ENCODE measurements at places on chromosomes 13 and 19.

GRCh38 chr19:13240312-13241022, 90.3 kb downstream of the IER2 start:
- no peak for DNase-seq

- no peak for DNase-seq
Observed at GRCh38 chr19:54677217-54677616, 14.4 kb downstream of the LILRB4 start.

DNA sequence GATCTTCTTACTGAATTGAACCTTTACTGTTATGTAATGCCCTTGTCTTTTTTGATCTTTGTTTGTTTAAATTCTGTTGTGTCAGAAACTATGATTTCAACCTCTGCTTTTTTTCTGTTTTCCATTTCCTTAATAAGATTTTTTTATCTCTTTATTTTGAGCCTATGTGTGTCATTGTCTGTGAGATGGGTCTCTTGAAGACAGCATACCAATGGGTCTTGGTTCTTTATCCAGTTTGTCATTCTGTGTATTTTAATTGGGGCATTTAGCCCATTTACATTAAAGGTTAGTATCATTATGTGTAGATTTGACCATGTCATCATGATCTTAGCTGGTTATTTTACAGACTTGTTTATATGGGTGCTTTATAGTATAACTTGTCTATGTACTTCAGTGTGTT, 1803.3 kb downstream of the SLITRK5 start:
- DNase-seq: no peak

GRCh38 chr19:28940751-28941500, 272.0 kb downstream of the UQCRFS1 start:
- no peak for DNase-seq

GRCh38 chr13:76009267-76009890, 373.2 kb downstream of the LMO7 start:
- DNase-seq: no peak

GRCh38 chr19:13742756-13743155, 21.6 kb upstream of the MRI1 start:
- DNase-seq: no peak

DNA sequence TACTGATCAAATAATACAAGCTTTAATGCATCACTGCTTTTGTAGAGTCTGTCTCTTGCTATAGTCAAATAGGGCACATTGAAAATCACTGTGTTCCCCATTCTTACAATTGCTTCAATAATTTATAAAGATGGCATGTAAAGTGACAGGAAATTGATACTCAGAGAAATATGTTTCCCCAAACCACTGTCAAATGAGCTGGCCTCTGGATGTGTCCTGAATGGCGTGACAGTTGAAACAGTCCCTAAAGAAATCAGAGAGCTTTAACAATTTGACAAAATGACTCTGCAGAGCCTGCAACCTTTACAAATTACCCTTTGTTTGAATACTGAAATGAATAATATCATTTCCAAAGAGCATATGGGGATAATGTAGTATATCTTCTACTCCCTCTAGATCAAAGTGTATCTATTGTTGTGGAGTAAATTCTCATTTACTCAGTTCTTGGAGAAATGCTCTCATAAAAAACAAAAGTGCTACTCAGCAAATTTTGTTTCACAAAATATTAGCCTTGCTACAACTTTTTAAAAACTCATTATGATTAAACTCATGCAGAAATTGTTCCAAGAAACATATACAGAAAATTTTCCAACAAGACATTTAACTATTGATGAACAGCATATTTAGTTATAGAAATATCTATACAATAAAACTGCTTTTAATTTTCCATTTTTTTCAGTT, 763.2 kb upstream of the SPRY2 start:
- DNase-seq: no peak

- DNase-seq: peak; percentile 27
Observed at GRCh38 chr13:51550151-51550550, 34.1 kb upstream of the WDFY2 start.

GRCh38 chr19:27868007-27868406, 1344.9 kb downstream of the UQCRFS1 start:
- no peak for DNase-seq

GRCh38 chr19:57815247-57816075, 748 bp upstream of the ZNF552 start:
- no peak for DNase-seq

- no peak for DNase-seq
Observed at GRCh38 chr13:77530875-77531274, 4.6 kb upstream of the SCEL start.

DNA sequence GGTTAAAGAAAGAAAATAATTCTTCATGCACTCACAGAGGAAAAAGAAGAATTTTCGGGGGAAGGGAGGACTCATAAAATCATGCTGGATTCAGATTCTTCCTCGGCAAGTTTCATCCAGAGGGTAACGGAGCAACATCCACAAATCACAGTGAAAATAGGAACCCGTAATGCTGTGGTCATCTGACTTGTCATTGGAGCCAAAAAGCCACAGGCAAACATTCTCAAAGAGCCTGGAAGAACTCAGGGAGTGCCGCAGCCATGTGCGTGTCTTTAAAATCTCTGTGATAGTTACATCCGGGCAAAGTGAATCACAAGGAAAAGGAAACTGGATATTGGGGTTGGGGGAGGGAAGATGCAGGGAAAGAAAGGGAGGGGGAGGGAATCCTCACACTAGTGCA, 33.0 kb upstream of the VSTM2B start:
- DNase-seq: no peak

GRCh38 chr19:50252111-50252886, 48.9 kb downstream of the MYH14 start:
- no peak for DNase-seq

GRCh38 chr13:50421473-50422130, 406.4 kb downstream of the KCNRG start:
- no peak for DNase-seq

DNA sequence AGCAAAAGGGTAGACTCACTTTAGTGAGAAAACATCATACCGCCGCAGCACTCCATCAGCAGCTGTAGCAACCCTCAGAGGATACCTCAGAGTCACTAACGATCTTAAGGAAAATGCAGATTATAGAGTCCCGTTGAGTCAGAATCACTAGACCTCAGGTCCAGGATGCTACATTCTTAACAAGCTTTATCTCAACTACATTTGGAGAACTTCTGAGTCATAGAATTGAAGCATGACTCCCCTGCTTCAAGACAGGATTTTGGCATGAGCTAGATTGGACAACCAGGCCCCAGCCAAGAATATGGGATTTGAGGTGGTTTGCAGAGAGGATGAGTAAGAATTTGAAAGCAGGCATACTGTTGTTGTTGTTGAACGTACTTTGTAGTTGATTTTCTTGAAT, 118.9 kb upstream of the UBL3 start:
- no peak for DNase-seq

- no peak for DNase-seq
Observed at GRCh38 chr13:113882716-113883115, 18.8 kb upstream of the GAS6 start.

GRCh38 chr13:104253063-104253680, 1187.0 kb upstream of the SLC10A2 start:
- no peak for DNase-seq

- peak; percentile 63 for DNase-seq
Observed at GRCh38 chr13:96999091-96999490, 4.8 kb upstream of the OXGR1 start.

GRCh38 chr13:35163674-35164073, 221.6 kb downstream of the NBEA start:
- no peak for DNase-seq

GRCh38 chr13:33758113-33758512, 59.8 kb upstream of the RFC3 start:
- DNase-seq: no peak

DNA sequence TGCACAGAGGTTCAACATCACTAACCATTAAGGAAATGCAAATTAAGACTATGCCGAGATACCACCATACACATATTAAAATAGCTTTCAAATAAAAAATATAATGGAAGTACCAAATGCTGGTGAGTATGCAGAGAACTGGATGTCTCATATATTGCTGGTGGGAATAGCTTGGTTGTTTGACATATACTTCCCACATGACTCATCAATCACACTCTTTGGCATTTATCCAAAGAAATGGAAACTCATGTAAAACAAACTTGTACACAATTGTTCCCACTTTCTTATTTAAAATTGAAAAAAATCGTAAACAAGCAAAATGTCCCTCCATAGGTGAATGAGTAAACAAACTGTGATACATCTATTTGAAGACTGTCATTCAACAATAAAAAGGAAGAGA, 982.6 kb upstream of the ATXN8OS start:
- no peak for DNase-seq

DNA sequence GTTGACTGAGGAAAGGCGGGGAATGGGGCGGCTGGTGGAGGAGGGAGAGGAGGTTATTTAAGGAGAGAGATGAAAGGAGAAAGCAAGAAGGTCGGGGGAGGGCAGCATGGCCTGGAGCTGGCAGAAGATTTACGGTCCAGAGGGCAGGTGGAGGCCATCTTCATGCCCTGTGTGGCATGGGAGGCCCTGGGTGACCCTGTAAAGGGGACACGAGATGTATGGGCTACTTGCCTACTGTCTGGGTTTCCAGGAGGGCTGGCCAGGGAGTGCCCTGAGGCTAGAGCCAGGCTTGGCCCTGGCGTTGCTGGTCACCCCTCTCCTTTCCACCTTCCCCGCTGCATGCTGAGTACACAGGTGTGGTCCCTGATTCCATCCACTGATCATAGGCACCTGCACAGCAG, 6.1 kb downstream of the WTIP start:
- no peak for DNase-seq

GRCh38 chr13:113789167-113789566, 30.1 kb downstream of the TMEM255B start:
- DNase-seq: no peak

- peak; percentile 76 for DNase-seq
Observed at GRCh38 chr19:35977446-35978222, 17.4 kb upstream of the SDHAF1 start.

GRCh38 chr13:73367886-73368285, 309.1 kb downstream of the KLF5 start:
- DNase-seq: no peak

- peak; percentile 82 for DNase-seq
Observed at GRCh38 chr19:8615813-8616596, 5.5 kb upstream of the ADAMTS10 start.

- no peak for DNase-seq
Observed at GRCh38 chr19:35073941-35074340, 32.4 kb downstream of the HPN start.

DNA sequence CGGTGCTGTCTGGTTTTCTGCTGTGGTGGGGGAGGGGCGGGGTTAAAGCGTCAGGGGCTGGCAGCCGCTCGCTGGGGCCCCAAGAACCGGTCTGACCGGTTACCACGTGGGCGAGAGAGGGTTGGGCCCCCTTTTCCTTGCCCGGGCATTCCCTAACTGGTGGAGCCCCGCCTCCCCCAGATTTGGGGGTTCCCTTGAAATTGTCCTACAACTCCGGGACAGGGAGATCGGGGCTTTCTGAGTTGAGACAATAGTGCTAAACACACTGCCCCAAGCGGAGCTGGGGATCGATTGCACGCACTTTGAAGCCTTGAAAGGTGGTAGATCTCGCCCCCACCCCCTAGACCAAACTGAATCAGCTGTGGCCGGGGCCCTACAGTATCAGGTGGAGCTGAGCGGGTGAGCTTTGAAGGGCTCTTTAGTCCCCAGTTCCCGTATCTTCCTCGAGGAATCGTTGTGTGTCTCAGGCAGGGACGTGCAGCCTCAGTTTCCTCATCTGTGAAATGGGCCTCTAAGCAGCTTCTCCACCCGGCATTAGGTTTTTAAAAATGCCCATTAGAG, 4.8 kb downstream of the IER2 start:
- peak; percentile 48 for DNase-seq
